ENCODE measurements at places on chromosomes 5 and 9. TPM values are rescaled to one million over a fixed set of nuclear protein-coding genes. Genes with fewer than 3 reads are reported as not detected.

GRCh38 chr5:114054594-114054993 is 307.3 kb upstream of the KCNN2 start:
- ATAC-seq, result no peak

DNA sequence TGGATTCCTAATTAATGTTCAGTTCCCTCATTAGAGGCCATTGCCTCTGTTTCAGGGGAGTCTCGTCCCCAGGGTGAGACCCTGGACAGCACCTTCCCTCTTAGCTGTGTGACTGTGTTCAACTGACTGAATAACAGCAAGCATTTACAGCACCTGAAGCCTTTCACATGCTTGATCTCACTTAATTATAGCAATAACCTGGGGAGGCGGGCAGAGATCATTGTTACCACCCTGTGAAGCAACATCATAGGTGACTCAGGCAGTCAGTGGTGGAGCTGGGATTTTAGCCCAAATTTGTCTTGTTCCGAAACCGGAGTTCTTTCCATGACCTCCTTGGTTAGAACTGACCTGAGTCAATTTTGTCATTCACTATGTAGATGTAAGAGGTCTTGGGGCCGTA is 105.2 kb upstream of the RAD23B start:
- no peak for ATAC-seq

DNA sequence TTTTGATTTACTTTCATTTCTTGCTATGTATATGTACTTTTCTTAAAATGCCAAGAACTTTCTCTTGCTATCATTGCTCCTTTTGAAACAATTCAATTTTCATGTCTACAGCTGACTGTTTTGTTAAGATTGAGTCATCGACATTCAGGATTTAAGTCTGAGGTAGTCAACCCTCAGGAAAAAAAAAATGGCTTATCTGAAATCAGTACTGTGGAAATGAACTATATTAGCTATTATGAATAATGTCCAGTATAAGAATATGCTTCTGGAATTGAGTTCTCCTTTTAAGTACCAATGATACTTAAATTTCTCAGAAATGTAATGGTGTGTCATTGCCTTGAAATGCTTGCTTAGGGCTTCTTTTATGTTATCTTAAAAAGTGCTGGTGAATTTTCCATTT is 37.9 kb downstream of the TNFAIP8 start:
- ATAC-seq, result no peak

DNA sequence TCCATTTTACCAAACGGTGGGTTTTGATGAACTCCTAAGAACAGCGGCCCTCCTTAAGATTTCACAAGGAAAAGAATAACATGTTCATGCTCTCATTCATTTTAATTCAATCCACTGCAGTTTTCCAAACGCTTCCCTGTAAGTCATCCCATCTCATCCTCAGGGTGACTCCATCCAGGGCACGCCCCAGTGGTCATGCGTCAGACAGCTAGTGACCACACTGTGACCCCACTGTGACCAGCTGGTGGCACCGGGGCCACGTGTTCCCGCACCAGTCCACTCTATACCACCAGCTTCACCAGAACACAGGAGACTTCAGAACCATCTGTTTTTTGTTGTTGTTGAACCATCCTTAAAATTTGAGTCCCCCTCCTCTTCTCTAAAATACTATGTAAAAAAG is 14.3 kb downstream of the ATPSCKMT start:
- ATAC-seq, result no peak

DNA sequence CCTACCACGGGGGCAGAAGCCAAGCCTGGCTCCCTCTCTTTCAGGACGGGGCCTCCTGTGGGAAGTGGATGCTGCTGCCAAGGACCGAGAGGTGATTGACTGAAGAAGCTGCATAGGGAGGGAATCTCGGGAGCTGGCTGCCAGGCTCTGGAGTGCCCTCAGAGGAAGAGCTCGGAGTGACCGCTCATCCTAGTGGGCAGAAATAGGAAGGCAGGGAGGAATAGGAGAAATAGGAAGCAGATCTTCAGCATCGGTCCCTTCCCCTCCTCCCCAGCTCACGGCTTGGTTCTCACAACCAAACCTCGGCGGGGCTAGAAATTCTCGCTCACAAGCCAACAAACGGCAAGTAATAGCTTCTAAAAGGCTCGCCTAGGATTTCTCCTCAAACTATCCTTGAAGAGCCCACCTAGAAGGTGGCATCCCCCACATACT is 159.9 kb upstream of the RAI14 start:
- ATAC-seq, result peak; percentile 27

DNA sequence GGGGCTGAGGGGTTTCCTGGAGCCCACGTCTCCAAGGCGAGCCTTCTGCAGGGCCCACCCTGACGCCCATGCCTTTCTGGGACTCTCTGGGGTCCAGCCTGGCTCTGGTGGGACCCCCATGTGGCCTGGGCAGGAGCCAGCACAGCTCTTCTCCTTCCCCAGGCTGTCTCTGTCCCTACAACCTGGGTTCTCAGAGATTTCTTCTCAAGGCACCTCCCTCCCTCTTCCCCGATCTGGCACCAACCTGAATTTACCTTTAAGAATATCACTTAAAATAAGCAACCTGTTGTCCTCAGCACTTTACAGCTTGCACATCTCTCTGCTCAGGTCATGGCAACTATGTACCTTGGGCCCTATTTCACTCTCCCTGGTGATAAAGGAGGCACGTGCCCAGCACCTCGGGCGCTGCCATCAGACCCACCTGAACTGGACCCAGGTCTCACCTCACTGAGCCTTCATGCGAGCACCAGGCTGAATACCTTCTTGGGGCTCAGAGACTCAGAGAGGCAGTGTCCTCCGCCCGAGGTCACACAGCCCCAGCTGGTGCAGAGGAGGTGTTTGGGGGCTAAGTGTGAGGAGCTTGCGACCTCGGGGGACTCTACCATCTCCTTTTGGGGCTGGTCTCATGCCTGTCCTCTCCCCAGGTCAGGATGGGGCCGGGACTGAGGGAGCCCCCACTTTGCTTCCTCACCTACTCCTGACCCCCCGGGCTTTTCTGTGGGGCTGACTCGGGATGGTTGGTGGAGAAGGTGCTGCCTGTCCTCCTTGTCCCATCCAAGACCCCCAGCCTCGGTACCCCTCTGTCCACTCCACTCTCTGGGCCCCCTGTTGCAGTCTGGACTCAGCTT is 217.7 kb downstream of the C9orf50 start:
- ATAC-seq, result no peak

The PCDHGA1 gene
- total RNA-seq, result 1.2 TPM

The CDH6 gene
- total RNA-seq, result 10.9 TPM

DNA sequence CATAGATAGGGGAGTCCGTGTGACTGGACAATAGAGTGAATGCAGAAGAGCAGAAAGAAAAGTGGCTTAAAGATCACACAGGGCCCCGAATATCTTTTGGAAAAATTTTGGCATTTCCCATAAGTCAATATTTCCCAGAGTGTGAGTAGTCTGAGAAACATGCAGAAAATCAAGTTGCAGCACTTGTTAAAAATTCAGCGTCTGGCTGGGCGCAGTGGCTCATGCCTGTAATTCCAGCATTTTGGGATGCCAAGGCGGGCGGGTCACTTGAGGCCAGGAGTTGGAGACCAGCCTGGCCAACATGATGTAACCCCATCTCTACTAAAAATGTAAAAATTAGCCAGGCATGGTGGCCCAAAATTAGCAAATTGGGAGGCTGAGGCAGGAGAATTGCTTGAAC is 227.0 kb downstream of the DRD1 start:
- ATAC-seq, result no peak

DNA sequence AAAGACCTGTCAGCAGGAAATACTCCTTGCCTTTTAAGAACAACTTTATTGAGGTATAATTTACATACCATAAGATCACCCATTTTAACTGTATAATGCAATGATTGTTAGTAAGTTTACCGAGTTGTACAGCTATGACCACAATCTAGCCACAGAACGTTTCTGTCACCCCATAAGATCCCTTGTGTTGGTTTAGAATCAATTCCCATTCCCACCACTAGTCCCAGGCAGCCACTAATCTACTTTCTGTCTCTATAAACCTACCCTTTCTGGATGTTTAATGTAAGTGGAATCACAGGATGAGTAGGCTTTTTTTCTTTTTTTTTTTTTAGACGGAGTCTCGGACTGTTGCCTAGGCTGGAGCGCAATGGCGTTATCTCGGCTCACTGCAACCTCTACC is 4.4 kb downstream of the GPR107 start:
- ATAC-seq, result no peak

The IFNE gene
- total RNA-seq, result not detected

- ATAC-seq, result peak; percentile 82
Observed at GRCh38 chr5:171450423-171451331, 31.2 kb downstream of the FGF18 start.

The SLC6A7 gene
- total RNA-seq, result not detected

The ZNF883 gene
- 0.94 TPM for total RNA-seq

The PNPLA7 gene
- 4.1 TPM for total RNA-seq

The TRPM6 gene
- total RNA-seq, result 1.1 TPM
